ENCODE measurements at places on chromosomes 2 and 18. TPM values are rescaled to one million over a fixed set of nuclear protein-coding genes. Genes with fewer than 3 reads are reported as not detected.
A peak's percentile ranks its signal among the peaks of the same experiment; 100 is the strongest.

GRCh38 chr18:28193177-28193778, 16.3 kb upstream of the CDH2 start:
- no peak for DNase-seq

GRCh38 chr18:68263481-68263880, 451.4 kb downstream of the TMX3 start:
- DNase-seq, result no peak

DNA sequence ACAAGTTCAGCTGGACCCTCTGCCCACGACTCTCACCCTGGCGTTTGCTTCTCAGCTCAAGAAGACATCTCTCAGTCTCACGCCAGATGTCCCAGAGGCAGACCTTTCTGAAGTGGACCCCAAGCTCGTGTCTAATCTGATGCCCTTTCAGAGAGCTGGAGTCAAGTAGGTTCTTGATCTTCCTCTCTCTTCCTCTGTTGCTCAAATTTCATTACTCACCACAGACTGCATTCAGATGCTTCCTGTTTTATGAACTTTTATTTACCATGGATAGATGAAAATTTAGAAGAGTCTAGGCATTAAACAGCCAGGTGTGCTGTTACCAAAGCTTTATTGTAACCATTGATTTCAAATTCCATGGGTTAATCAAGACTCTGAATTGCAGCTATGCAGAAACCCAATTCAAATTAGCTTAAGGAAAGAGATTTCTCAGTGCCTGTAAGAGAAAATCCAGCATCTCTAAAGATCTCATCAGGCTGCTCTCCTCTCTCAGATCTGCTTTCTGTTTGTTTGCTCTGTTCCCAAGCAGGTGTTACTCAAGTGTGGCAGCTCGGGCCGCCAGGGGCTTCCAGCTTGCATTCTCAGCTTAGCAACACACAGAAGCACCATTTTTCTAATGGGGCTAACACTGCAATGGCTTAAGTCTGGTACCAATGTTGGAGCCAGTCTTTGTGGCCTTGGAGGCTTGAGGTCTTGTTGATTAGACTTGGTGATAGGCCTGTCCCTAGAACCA, 16.5 kb downstream of the SMARCAL1 start:
- no peak for DNase-seq

DNA sequence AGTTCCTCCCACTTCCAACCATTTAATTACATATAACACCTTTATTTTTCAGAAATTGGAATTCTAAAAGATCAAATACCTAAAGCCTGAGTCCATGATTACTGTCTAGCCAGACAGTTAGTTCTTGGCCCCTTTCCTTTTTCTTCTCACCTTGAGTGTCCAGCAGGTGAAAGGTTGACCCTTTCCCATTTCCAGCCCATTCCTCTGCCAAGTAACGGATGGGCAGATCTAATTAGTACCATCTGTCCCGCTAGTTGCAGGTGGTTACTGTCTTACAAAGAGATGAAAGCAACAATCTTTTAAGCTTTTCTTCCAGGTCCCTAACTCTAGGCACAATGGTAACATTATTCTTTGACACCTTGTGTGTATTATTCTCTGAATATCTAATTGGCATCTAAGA, 506.7 kb downstream of the ARHGAP15 start:
- no peak for DNase-seq

DNA sequence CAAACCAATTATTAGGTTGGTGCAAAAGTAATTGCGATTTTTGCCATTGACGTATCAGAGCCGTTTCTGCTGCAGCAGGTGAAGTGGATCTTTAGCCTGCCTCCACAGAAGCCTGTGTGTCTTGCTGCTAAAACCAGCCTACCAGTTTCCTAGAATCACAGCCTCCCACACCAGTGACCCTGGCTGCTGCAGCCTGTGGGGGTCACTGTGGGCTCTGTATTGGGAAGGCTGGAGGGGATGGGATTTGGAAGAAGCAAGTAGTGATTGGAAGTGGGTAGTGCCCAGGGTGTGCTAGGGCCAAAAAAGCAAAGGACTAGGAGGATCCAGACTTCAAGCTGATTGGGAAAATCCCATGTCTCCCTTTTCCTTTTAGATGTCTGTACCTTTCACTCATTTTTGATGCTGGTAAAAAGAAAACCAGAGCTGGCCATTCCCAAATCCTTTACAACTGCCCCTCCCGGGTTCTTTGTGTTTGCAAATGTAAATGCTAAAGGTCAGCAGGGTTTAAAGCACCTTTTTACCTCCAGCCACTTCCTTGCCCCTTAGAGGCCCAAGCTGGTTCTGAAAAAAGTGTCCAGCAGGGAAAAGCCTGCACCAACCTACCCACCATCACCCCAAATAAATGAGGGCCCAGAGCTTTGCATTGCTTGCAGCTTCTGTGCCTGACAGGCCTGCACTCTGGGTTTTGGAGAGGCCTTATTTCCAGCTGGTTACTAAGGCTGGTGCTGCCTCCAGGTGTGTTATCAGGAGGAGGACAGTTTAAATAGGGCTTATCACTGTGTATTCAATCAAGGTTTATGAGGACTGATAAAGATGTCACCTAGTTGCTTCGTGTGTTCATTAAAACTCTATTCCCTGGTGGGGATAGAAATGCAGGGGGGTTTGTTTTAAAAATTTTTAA, 172.0 kb downstream of the MIB1 start:
- no peak for DNase-seq

DNA sequence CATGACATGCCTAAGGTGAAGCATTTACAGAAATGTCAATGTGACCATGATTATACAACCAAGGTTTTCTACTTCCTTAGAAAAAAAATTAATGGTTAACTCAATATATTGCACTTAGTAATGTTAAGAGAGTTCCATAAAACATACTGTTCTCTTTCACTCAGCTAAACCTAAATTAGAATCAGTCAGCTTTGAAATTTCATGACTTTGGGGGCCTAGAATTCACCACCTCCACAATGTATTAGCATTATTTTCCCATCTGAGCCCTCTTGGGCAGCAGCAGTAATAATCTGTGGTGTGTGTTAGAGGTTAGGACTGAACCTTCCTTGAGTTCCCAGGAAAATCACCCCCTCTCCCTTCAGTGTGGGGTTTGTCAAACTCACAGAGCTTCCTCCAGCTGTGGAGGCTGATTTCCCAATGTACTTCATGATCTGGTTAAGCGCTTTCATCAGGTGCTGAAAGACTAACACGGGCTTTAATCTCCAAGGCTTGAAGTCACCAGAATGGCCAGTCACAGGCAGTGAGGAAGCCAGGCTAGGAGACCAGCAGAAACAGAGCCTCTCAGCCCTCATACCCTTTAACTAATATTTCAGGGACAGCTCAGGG, 7.1 kb upstream of the UPP2 start:
- no peak for DNase-seq

GRCh38 chr18:12308386-12309100, 502 bp downstream of the TUBB6 start:
- DNase-seq, result peak; percentile 87

DNA sequence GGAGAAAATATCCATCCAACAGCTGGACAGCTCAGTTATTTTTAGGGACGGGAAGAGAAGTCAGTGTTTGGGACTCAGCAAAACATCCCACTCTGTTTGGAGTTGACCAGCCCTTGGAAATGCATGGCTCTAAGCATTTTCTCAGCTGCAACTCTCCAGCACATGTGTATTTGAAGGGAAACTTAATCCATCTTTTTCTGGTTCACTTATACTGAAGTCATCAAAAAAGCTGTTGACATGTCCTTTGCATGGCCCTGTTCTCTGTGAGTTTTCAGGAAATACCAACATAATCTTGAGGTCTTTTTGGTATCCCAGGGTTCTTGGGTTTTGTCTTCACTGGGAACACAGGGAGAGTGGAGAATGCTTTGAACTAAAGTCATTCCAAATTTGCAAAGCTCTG, 91.9 kb upstream of the CELF4 start:
- no peak for DNase-seq

GRCh38 chr2:22055784-22056620, 932.2 kb downstream of the TDRD15 start:
- no peak for DNase-seq

GRCh38 chr2:235779444-235779896, 285.6 kb downstream of the AGAP1 start:
- peak; percentile 83 for DNase-seq

DNA sequence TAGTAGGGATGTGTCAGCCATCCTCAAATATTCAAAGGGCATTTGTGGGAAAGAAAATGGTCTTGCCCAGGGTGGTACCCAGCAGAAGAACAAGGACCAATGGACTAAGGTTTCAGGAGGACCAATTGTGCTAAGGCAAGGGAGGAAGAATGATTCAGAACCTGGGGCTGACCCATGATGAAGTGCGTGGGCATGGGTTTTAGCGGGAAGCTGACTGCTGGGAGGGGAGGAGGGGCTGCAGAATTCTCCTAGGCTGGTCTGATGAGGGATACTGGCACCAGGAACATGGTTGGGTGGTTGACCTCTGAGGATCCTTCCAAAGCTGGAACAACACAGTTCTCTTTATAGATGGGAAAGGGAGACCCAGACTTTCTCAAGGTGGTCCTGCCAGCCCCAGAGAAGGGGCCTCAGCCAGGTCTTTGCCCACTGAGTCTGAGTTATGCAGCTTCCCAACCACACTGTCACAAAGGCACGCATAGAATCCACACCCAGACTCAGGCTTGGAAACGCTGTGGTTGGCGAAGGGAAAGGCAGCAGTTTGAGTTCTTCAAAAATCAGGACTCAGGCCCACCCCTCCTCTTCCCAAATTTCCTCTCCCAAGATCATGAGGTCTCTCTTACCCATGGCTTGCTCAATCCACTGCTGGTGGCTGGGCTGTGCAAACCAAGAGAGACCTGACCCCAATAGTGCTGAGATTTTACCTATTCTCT, 37.3 kb downstream of the MARCO start:
- DNase-seq, result no peak

DNA sequence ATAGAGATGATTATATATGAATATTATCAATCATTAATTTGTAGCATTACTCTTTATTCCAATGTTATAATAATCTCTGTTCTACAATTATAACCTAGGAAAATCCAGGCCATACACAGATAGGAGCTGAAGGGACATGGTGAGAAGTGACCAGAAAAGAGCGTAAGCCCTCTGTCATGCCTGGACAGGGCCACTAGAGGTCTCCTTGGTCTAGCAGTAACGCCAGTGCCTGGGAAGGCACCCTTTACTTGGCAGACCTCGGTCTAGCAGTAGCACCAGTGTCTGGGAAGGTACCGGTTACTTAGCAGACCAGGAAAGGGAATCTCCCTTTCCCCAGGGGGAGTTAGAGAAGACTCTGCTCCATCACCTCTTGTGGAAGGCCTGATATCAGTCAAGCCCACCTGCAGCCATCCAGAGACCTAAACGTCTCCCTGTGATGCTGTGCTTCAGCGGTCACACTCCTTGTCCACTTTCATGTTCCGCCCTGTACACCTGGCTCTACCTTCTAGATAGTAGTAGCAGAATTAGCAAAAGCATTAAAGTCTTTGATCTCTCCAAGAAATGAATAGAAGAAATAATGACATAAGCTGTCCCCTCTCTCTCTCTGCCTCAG, 447.5 kb upstream of the FSIP2 start:
- no peak for DNase-seq

DNA sequence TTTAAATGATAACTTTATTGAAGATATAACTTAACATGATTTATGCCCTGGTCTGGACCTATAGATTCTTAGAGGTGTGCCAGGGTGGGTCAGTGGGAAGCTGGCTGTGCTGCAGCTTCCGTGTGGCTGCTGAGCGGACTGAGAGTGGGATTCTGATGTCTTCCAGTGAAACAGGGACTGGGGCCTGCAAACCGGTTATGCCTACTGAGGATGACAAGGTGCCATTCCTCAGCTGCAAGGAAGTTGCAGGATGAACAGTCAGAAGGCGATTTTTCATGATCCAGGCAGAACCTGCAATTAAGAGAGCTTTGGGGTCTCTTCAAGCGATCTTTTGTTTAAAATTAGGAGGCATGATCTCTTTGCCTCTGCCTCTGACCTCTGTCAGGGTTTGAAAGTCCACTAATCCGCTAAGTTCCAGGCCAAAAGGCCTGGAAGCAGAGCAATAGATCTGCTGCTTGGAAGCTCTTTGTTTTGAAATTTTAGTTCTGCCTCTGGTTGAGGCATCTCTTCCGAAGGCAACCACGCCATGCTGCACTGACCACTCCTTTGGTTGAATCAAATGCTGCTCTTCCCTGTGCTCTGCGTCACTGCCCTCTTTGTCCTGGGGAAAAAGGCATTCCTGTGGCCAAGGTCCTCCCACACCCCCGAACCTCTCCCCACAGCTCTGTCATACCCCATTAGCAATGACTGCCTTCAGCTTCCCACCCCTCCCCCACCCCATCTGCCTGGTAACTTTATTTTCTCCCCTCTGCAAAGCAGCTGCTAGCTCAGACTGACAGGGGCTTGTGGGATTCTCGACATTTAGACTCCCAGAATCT, 2.0 kb downstream of the TMEM169 start:
- DNase-seq, result no peak

DNA sequence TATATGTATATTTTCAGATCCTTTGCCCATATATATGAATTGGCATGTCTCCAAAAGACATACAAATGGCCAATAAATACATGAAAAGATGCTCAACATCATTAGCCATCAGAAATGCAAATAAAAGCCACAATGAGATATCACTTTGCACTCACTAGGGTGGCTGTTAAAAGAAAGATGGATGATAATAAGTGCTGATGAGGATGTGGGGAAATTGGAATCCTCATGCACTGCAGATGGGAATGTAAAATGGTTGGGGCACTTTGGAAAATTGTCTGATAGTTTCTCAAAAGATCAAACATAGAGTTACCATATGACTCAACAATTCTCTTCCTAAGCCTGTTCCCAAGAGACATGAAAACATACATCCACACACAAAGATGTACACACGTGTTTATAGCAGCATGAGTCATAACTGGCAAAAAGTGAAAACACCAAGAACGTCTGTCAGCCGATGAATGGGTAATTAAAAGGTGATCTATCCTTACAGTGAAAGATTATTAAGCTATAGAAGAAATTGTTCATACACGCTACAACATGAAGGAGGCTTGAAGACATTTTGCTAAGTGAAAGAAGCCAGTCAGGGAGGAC, 19.7 kb downstream of the NGEF start:
- no peak for DNase-seq

DNA sequence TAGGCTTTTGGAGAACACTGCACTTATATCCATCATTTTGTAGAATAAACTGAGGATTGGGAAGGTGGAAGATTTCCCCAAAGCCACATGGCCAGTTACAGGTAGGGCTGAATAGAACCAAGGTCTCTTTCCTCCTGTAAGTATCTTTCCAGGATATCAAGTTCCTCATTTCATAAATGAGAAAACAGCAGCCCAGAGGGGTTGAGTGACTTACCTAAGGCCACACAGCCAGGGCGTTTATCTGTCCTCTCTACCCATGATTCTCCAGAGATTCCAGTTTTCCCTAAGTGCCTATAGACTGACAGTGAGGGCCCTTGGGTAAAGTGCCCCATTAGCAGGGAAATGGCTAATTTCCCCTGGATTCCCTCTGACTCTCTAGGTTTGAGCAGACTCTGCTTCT, 132.3 kb upstream of the SKOR2 start:
- DNase-seq, result no peak

Gene SERPINB5
- not detected for polyA plus RNA-seq

Gene EN1
- polyA plus RNA-seq, result 0.89 TPM

Gene FKBP7
- polyA plus RNA-seq, result 2.5 TPM

Gene RPRM
- polyA plus RNA-seq, result not detected

Gene SERPINB4
- polyA plus RNA-seq, result 0.04 TPM

Gene RMDN2
- polyA plus RNA-seq, result 3.5 TPM

Gene NCKAP5
- polyA plus RNA-seq, result 0.05 TPM

Gene EML6
- 9.3 TPM for polyA plus RNA-seq

Gene DYSF
- 55.8 TPM for polyA plus RNA-seq

Gene ABCG5
- 0.01 TPM for polyA plus RNA-seq

Gene TUBB8B
- polyA plus RNA-seq, result not detected

Gene DPYSL5
- polyA plus RNA-seq, result not detected

Gene TP53I3
- 1.7 TPM for polyA plus RNA-seq
